ENCODE measurements at places on chromosomes 7 and 10.

DNA sequence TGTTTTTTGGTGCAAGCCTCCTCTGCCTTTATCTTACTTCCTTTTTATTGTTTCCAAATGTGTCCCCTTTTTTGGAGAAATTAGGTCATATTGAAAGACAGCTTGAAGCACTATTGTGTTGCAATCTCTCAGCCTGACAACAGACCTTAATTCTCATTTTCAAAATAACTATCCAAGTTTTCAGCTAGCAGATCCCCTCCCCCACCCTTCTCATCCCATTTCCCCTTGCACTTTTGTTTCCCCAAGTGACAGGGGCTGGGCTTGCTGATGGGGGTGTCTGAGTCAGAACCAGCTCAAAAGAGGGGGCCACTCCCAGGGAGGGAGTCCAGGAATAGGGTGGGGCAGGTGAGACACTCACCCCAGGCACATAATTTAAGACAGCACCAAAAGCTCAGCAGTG, 75.3 kb downstream of the MKI67 start:
- no peak for DNase-seq

DNA sequence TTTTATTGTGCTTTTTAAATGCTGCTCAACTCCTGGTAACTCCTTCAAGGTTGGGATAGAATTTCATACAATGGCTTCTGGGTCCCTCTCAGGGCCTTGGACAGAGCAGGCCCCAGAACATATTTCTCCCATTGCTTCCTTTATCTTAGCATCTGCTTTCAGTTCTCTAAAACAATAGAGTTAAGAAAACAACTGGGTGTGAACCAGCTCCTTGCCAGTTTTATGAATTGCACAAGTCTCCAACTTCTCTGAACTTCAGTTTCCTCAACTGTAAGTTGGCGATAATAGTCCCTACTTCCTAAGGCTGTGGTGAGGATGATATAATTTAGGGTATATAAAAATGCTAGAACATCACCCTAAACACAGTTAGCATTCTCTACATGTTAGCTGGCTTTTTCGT, 77.0 kb upstream of the INHBA start:
- no peak for DNase-seq

GRCh38 chr7:1970895-1971294, 261.9 kb downstream of the MAD1L1 start:
- no peak for DNase-seq

DNA sequence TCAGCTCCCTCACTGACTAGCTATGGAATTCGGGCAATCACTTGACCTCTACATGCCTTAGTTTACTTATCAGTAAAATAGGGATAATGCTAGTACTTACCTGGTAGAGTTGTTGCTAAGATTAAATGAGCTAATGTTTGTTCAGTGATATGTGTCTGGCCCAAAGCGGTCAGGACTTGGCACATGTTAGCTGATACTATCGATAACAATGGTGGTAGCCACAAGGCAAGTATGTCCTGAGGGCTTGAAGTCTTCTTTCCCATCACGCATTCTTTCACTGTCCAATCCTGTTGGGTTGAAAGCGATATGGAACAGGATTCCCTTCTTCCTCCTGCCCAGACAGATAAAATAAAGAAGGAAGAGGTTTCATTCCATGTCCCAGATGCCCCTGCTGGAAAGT, 25.5 kb upstream of the MXI1 start:
- no peak for DNase-seq

DNA sequence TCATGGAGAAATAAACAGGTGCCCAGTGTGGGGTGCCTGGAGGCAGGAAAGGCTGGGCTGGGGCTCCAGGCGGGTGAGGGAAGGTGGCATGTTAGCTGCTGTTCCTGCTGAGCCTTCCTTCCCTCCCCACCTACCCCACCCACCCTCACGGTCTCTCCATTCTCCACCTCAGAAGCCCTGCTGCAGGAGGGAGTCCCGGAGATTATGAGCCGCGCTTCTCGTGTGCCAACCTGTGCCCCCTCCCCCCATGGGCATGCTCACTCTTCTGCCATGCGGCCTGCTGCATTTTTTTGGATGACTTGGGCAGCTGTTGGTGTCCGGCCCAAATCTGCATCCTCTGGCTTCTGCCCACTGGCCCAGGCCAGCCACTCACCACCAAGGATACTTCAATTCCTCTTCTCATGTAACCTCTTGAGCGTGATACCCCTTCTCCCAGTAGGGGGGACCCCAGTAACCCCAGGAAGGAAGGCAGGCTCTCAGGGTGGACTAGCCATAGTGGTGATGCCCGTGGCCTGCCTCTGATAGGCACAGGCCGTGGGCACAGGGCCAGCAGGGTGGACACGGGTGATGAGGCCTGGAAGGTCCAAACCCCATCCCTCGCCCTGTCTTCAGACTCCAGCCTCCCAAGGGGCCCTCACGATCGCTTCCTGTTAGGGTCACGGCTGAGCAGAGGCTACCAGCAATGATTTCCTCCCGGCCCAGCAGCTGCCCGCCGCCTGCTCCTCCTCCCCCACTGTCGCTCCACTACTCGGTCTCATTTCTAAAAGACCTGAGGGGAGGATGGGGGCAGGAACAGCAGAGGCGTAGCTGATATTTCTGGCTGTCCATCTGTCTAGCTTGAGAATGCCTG, 27.8 kb downstream of the UNC5B start:
- DNase-seq = no peak

- DNase-seq = peak; percentile 27
Measured at GRCh38 chr10:59830601-59831259, 75.6 kb downstream of the CCDC6 start.

- DNase-seq = peak; percentile 6
Measured at GRCh38 chr10:129030996-129031843, 435.8 kb upstream of the MGMT start.

GRCh38 chr7:18125476-18125875, 97.8 kb upstream of the PRPS1L1 start:
- peak; percentile 84 for DNase-seq

- no peak for DNase-seq
Measured at GRCh38 chr7:112124061-112124766, 82.0 kb downstream of the DOCK4 start.

- DNase-seq = peak; percentile 35
Measured at GRCh38 chr10:12710594-12711349, 290.7 kb downstream of the CCDC3 start.

- no peak for DNase-seq
Measured at GRCh38 chr10:52215745-52216361, 98.2 kb upstream of the DKK1 start.

DNA sequence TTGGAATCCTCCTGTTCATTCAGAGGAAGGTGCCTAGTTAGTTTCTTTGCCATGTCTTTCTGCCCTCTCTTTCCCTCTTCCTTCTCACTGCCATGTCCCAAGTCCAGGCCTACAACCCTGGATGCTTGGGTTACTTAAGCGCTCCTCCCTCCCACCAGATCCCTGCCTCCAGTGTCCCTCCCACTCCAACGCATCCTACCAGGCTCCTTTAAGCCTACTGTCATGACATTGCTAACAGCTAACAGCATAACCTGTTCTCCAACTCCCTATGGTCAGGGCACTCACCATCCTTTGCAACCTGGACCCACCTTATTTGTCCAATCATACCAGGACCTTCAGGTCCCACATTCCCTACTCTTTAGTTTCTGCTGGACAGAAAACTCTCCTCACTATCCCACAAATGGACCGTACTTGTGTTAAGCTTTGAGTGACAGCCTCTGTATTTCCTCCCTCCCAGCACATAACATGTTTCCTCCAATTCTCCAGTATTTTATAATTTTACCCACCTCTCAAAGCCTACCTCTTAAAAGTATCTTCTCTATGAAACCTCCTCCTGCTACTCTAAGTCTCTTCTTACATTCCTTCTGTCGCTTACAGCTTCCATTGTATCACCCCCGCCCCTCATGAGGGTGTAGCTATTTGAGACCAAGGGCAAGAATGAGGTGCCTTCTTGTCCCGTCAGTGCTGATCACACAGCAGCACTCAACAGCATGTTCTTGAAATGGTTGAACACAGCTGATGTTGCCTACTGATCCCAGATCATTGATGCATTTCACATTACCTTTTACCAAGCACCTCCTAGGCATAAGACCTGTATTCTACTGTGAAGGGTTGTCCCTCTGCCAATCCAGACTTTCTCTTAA, 1.7 kb downstream of the BLNK start:
- no peak for DNase-seq

GRCh38 chr7:2162959-2163358, 69.8 kb downstream of the MAD1L1 start:
- no peak for DNase-seq

DNA sequence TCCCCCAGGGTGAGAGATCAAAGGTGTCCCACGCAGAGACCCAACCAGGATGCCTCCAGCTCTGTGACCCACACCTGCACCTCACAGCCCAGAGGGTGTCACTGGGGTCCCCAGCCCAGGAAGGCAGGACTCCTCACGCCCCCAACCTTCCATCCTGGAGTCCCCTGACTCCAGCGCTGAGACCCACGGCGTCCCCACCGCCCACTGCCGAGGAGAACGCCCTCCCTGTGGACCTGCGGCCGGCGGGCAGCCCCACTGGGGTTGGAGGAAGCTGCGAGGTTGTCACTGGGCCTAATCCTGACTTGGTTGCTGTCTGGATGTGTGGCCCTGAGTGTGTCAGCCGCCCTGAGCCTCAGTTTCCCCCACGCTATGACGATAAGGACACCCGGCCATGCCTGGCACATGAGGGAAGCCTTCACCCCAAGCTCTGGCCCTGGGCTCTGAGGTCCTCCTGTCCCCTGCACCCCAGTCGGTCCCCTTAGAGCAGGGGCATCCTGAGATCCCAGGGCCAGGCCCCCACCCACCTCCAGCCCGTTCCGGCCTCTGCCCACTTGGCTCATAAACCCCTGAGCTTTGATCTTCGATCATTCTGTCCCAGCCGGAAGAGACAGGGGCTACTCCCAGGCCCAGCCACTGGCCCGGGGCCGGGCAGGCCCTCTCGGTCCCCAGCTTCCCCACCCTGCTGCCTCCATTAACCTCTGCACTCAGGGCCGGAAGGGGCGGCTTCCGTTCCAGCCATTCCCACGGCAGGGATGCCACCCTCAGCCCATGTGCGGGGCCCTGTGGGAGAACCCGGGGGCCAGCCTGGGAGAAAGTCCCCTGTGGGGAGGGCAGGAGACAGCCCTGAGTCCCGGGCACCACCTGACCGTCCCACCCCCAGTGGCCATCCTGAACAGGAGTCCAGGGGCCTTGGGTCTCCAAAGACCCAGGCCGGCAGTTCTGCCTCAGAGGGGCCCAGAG, 113.2 kb downstream of the MICALL2 start:
- no peak for DNase-seq

GRCh38 chr7:37786741-37787569, 61.4 kb upstream of the NME8 start:
- no peak for DNase-seq

DNA sequence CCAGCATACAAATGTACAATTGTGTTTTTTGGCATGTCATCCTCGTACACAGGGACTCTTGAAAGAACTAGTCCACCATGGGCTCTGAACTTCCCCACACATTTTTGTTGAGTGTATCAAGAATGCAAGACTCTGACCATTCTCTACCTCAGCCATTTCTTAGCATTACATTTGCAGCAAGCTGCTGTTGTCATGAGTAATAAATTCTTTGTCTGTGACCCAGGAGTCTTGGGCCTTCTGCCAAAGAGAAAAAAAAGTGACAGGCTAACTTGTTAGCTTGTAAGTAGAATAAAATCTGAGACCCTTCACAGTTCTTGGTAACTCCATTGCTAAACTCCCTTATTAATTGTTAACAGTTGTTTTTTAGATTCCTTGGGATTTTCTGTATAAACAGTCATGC, 542.3 kb upstream of the MBL2 start:
- no peak for DNase-seq

GRCh38 chr7:8601121-8601520, 167.7 kb downstream of the NXPH1 start:
- DNase-seq = no peak

GRCh38 chr7:41813286-41813685, 110.4 kb upstream of the INHBA start:
- DNase-seq = no peak

DNA sequence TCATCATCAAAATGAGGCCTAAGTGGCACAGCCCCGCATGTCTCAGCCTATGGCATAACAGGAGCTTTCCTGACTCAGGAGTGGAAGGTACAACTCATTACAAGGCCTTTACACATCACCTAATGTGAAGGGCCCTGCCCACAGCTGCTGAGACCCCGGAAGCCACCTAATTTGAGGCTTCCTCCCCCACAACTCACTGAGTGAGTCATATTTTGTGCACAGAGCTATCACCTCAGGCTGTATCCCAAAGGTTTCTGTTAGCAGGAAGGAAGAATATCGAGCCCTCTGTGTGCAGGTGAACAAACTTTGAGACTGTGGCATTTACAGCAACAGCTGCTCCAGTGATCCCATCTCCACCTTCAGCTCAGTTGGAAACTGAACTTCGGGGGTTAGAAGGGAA, 20.6 kb downstream of the HTR5A start:
- no peak for DNase-seq

DNA sequence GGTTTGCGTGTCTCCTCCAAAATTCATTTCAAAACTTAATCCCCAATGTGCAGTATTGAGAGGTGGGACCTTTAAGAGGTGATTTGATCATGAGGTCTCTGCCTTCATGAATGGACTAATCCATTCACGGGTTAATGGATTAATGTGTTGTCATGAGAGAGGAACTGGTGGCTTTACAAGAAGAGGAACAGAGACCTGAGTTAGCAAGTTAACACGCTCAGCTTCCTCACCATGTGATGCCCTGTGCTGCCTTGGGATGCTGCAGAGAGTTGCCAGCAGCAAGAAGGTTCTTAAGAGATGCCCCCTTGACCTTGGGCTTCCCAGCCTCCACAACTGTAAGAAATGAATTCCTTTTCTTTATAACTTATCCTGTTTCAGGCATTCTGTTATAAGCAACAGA, 3.7 kb upstream of the TCTN3 start:
- DNase-seq = no peak

GRCh38 chr10:548238-548901, 141.1 kb downstream of the DIP2C start:
- DNase-seq = no peak

DNA sequence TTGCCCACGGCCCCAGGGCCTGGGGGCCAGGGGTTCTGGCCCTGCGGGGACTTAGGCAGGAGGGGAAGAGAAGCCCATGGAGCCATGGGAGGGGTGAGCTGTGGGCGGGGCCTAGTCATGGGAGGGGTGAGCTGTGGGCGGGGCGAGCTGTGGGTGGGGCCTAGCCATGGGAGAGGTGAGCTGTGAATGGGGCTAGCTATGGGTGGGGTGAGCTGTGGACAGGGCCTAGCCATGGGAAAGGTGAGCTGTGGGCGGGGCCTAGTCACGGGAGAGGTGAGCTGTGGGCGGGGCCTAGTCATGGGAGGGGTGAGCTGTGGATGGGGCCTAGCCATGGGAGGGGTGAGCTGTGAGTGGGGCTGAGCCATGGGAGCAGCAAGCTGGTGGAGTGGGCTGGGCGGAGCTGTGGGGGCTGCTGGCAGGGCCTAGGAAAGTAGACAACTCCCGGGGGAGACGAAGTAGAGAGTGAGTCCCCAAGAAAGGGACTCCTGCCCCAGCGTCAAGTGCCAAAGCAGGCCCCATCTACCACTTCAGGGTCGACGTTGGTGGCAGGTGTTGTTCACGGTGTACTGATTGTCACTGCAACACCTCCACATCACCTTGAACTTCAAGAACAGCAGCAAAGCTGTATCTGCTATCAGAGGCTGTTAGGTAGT, 19.2 kb upstream of the TTYH3 start:
- DNase-seq = peak; percentile 9

Data from DMS79 treated with DMSO at 0.1 percent for 48 hours (cell line).